ENCODE measurements at places on chromosomes 1 and 21. TPM values are rescaled to one million over a fixed set of nuclear protein-coding genes. Genes with fewer than 3 reads are reported as not detected.
A peak's percentile ranks its signal among the peaks of the same experiment; 100 is the strongest.

GRCh38 chr1:64659478-64660138 is 85.3 kb upstream of the RAVER2 start:
- H3K4me1 ChIP-seq, result no peaks in the 10 kb centered on the region
- no peak overlapping the region for H3K4me3 ChIP-seq
- no peak overlapping the region for H3K27ac ChIP-seq
- H3K36me3 ChIP-seq, result peaks cover 17% of the 10 kb centered on the region
- no peak for DNase-seq

GRCh38 chr21:38597421-38597820 is 99.1 kb upstream of the ERG start:
- H3K4me1 ChIP-seq, result peaks cover 35% of the 10 kb centered on the region
- H3K27ac ChIP-seq, result no peak overlapping the region
- H3K4me3 ChIP-seq, result no peak overlapping the region
- DNase-seq, result no peak

GRCh38 chr1:156868341-156868740 is 7.7 kb downstream of the NTRK1 start:
- no peak for DNase-seq
- H3K27me3 ChIP-seq, result peaks cover 22% of the 10 kb centered on the region
- H3K27ac ChIP-seq, result no peak overlapping the region
- H3K4me1 ChIP-seq, result peaks cover 10% of the 10 kb centered on the region
- no peak overlapping the region for H3K4me3 ChIP-seq

DNA sequence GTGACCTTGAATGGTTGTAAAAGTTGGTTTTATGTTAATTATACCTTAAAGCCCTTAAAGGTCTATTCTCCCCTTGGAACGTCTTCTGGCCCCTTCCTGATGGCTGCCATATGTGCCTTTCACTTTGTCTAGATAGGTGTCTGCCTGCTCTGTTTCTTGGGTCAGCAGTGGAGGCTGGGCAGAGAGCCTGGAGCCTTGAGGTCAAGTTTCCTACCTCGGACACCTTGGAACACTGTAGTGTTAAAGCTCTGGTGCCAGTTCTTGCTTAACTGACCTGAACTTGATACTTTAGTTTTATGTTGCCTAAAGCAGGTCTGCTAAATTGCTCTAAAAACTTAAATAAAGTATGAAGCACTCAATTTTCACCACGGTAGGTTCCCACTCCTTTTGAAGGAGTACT is 86.5 kb downstream of the CDC14A start:
- no peak overlapping the region for H3K4me3 ChIP-seq
- no peaks in the 10 kb centered on the region for H3K4me1 ChIP-seq
- H3K36me3 ChIP-seq, result no peaks in the 10 kb centered on the region
- DNase-seq, result no peak
- no peak overlapping the region for H3K27ac ChIP-seq

GRCh38 chr1:169001353-169001752 is 105.1 kb upstream of the ATP1B1 start:
- DNase-seq, result no peak
- H3K27me3 ChIP-seq, result no peaks in the 10 kb centered on the region
- no peak overlapping the region for H3K4me3 ChIP-seq

GRCh38 chr1:158026651-158027050 is 33.2 kb downstream of the KIRREL1 start:
- H3K27me3 ChIP-seq, result no peaks in the 10 kb centered on the region
- H3K27ac ChIP-seq, result no peak overlapping the region
- no peak overlapping the region for H3K4me3 ChIP-seq
- peaks cover 63% of the 10 kb centered on the region for H3K4me1 ChIP-seq
- DNase-seq, result no peak

GRCh38 chr1:233113009-233113879 is 162.8 kb downstream of the NTPCR start:
- H3K36me3 ChIP-seq, result peaks cover 2% of the 10 kb centered on the region
- peak overlapping the region; percentile 58 for H3K4me3 ChIP-seq
- DNase-seq, result no peak

DNA sequence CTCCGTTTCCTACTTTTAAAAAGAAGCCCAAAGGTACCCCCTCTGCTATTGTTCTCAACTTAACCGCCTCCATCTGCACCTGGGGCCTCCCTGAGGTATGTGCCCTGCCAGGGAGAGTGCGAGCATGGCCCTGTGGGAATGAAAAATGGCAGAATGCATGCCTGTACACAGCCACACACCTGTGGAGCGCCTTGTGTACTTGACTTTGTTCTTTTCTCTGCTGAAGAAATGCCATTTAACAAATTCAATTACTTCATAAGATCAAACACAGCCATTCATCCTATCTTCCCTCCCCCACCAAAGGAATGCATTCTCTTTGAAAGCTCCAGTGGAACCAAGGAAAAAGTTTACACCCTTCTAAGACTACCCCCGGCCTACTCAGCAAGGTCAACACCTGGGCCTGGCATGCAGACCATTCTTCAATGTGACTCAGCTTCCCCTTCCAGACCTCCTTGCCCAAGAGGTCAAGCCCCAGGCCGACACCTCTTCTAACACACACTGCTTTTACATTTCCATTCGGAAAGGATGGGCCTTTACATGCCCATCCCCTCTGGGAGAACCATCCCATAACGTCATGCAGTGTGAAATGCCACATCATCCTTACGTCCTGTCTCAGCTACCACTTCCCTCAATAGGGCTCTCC is 123.7 kb downstream of the SMYD2 start:
- H3K27me3 ChIP-seq, result no peaks in the 10 kb centered on the region
- H3K4me1 ChIP-seq, result peaks cover 47% of the 10 kb centered on the region
- H3K27ac ChIP-seq, result peak overlapping the region; percentile 69

GRCh38 chr21:34675871-34676270 is 7.1 kb downstream of the CLIC6 start:
- peaks cover 45% of the 10 kb centered on the region for H3K27me3 ChIP-seq
- no peak for DNase-seq
- no peak overlapping the region for H3K27ac ChIP-seq
- H3K36me3 ChIP-seq, result peaks cover 4% of the 10 kb centered on the region
- H3K4me3 ChIP-seq, result no peak overlapping the region
- H3K4me1 ChIP-seq, result peaks cover 3% of the 10 kb centered on the region

DNA sequence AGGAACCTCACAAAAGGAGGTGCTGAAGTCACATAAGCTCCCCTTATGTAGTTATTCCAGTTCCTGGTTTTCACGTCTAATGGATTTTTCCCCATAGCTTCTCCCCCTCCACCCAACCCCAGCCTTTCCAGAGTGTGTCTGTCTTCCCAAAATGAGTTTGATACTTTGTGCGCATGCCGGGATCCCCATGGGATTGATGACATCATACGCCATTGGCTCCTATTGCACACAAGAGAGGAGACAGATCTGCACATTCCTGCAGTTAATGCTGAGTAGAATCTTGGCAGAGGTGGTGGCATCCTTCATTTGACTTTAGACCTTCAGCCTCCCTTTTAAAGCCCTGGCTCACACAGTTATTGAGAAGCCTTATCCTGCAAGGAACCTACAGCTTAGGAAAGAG is 71.4 kb downstream of the DDR2 start:
- H3K4me3 ChIP-seq, result no peak overlapping the region
- no peaks in the 10 kb centered on the region for H3K4me1 ChIP-seq
- H3K36me3 ChIP-seq, result peaks cover 9% of the 10 kb centered on the region
- no peaks in the 10 kb centered on the region for H3K27me3 ChIP-seq

DNA sequence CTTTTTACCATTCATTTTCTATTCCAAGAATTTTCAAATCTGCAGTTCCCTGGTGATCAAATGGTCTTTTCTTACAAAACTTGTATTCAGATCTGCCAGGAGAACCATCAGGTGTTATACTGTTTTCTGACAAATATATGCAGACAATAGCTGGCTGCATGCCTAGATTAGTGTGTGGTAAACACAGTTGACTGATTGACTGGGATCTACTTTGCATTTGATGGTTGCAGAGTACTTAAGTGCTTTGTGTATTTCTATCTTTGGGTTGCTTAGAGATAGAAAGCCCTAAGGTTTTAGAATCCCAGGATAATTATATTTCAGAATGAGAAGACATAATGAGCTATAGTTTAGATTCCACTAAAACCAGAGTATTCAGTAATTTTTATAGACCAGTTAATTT is 102.0 kb upstream of the CHODL start:
- H3K4me1 ChIP-seq, result no peaks in the 10 kb centered on the region
- H3K4me3 ChIP-seq, result no peak overlapping the region
- no peaks in the 10 kb centered on the region for H3K27me3 ChIP-seq
- no peak overlapping the region for H3K27ac ChIP-seq
- no peak for DNase-seq

DNA sequence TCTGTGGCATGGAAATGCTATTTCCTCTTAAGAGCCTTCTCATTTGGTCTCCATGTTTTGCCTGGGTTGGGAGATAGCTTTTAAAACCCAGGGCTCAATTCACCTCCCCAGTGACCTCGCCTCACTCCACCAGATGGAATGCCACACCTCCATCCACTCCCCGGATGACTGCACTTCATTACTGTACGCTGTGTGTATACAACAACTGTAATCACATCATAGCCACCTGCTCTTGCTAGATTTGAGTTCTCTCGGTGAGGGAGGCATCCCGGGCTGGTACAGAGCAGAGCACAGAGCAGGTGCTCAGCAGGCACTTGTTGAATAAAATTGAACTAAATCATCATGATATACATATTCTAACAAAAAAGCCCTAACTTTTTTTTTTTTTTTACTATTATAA is 26.0 kb downstream of the SDE2 start:
- H3K27ac ChIP-seq, result no peak overlapping the region
- no peak for DNase-seq
- H3K4me3 ChIP-seq, result no peak overlapping the region
- H3K27me3 ChIP-seq, result no peaks in the 10 kb centered on the region
- peaks cover 9% of the 10 kb centered on the region for H3K4me1 ChIP-seq

DNA sequence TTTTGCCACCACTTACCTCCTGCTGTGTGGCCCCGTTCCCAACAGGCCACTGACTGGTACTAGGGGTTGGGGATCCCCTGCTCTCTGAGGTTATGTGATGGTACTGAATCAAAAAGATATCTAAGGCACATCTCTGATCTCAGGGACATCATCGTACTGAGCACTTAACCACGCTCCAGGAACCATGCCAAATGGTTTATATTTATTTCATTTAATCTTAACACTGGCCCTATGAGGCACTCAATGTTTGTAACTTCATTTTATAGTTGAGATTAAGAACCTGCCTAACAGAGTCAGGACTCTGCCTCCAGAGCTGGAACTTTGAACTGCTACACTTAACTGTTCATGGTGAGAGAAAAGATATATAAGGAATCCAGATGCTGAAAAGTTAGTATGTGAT is 98.0 kb upstream of the HP1BP3 start:
- peaks cover 6% of the 10 kb centered on the region for H3K36me3 ChIP-seq
- no peak overlapping the region for H3K4me3 ChIP-seq
- DNase-seq, result no peak
- peaks cover 12% of the 10 kb centered on the region for H3K4me1 ChIP-seq
- no peak overlapping the region for H3K27ac ChIP-seq

DNA sequence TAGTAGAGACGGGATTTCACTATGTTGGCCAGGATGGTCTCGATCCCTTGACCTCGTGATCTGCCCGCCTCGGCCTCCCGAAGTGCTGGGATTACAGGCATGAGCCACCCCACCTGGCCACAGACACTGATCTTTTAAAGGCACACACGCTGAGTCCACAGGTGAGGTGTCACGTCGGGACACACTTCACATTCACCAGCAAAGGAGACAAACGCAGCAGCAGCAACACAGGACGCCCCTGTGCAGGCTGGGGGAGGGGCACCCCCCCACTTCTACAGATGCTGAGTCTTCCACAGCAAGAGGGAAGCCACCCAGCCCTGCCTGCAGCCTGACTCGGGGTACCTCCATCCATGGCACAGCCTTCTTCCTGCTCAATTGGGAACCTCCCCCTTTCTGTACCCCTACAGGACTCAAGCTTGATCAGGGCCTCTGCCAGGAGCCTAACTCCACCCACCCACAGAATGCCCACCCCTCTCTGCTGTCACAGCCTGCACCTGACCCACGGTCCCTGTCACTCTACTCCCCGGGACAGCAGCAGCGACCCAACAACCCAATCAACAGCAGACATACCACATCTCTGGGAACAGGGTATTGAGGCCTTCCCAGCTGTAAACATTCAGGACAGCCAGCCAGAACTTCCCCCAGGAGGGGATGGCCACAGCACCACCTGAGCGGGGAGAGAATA is 9.5 kb downstream of the LSS start:
- H3K27ac ChIP-seq, result no peak overlapping the region
- DNase-seq, result peak; percentile 59
- peaks cover 21% of the 10 kb centered on the region for H3K36me3 ChIP-seq
- H3K27me3 ChIP-seq, result no peaks in the 10 kb centered on the region
- no peak overlapping the region for H3K4me3 ChIP-seq
- H3K4me1 ChIP-seq, result peaks cover 5% of the 10 kb centered on the region

DNA sequence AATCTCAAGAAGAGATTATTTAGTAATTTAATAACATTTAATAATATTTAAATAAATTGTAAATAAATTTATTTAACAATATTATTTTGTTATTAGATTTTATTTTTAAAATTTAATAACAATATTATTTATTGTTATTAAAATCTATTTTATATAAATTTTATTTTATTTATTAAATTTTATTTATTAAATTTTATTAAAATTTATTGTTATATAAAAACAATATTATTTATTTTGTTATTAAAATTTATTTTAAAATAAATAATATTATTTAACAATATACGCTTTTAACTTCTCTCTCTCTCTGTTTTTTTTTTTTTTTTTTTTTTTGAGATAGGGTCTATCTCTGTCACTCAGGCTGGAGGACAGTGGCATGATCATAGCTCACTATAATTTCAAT is 347.1 kb upstream of the LRRC7 start:
- H3K4me1 ChIP-seq, result no peaks in the 10 kb centered on the region
- no peak overlapping the region for H3K4me3 ChIP-seq
- H3K27me3 ChIP-seq, result peaks cover 2% of the 10 kb centered on the region
- H3K27ac ChIP-seq, result no peak overlapping the region

- no peak for DNase-seq
- no peaks in the 10 kb centered on the region for H3K27me3 ChIP-seq
- peaks cover 56% of the 10 kb centered on the region for H3K4me1 ChIP-seq
- no peak overlapping the region for H3K4me3 ChIP-seq
These were observed 11.4 kb downstream of the SMAP2 start for GRCh38 chr1:40384887-40385286.

C1QB gene
- not detected for total RNA-seq

DNAJC6 gene
- total RNA-seq, result 24.7 TPM

KRTAP10-2 gene
- not detected for total RNA-seq

BARHL2 gene
- not detected for total RNA-seq

C1orf53 gene
- 4.1 TPM for total RNA-seq

PCSK9 gene
- 0.41 TPM for total RNA-seq

LCE1D gene
- not detected for total RNA-seq

CLCA1 gene
- not detected for total RNA-seq

TNN gene
- total RNA-seq, result 0.15 TPM

DNAH14 gene
- total RNA-seq, result 16.0 TPM

TAS1R1 gene
- not detected for total RNA-seq

RAD54L gene
- total RNA-seq, result 9.9 TPM

HOOK1 gene
- total RNA-seq, result 0.31 TPM
